ENCODE measurements at places on chromosomes 1 and 21. TPM values are rescaled to one million over a fixed set of nuclear protein-coding genes. Genes with fewer than 3 reads are reported as not detected.

DNA sequence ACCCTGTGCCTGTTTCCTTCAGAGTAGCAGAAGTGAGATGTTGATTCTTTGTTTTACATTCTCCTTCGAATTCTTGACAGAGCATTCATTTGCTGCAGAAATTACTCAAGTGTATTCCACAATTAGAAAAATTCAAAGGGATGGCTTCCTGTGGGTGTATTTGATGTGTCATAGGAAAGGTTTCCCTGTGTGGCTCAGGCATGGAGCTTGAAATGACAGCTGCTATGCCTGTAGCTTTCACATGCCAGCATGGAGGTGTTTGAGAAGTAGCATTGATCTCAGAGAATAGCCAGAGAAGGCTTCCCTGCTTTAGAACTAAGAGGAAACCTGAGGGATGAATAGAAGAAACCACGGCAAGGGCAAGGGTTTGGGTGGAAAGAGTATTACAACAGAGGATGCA is 317.2 kb upstream of the DEPDC1 start:
- no peak for DNase-seq

- no peak for DNase-seq
Observed at GRCh38 chr1:43786201-43786958, 79.0 kb downstream of the ST3GAL3 start.

The NHLH1 gene
- not detected for polyA plus RNA-seq

DNA sequence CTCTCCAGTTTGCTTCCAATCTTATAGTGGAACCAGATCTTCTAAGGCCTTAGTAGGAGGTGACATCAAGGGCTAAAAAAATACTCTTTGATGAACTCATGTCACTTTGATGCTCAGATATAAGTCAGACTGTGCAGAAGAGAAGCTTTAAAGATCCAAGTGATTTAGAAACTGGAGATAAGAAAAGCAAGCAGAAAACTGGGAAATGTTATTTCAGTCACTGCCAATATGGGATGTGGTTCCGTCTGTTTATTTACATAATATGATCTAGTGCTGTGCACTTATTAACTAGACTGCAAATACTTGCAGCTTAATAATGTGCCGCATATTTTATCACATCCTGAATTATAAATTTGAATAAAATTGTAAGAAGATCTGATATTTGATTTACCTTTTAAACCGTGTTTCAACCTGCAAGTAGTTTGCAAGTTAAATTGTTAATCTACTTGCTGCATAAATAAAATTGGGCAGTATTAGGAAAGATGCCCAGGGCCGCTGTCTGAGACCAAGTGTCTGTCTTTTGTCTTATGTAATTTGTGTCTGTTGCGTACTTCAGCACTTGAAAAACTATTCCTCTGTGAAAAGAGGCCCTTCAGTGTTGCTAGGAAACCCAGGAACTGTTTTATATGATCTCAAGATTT is 29.6 kb downstream of the CXADR start:
- DNase-seq = no peak

- no peak for DNase-seq
Observed at GRCh38 chr1:212922016-212922415, 28.3 kb upstream of the VASH2 start.

- no peak for DNase-seq
Observed at GRCh38 chr1:160491017-160491416, 32.0 kb downstream of the SLAMF6 start.

GRCh38 chr1:54255026-54255702 is 55.2 kb downstream of the MRPL37 start:
- no peak for DNase-seq

DNA sequence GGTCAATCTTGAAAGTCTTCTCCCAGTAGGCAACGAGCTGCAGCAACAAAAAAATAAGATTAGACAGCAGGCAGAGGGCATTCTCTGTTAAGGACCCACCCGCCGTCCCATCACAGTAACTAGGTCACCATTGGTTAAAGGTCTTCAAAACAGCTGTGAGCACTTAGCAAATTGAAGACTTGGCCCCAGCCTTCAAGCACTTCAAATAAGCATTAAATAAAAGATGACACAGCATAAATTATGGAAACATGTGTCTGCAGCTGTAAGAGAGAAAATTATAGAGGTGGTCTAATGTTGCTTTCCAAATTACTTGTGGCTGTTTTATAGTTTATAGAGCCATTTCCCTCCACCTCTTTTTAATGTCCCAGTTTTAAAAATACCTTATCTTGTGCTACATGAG is 61.2 kb downstream of the VANGL1 start:
- DNase-seq = no peak

The CFHR2 gene
- polyA plus RNA-seq = not detected

The EDARADD gene
- not detected for polyA plus RNA-seq

The C8B gene
- polyA plus RNA-seq = not detected

DNA sequence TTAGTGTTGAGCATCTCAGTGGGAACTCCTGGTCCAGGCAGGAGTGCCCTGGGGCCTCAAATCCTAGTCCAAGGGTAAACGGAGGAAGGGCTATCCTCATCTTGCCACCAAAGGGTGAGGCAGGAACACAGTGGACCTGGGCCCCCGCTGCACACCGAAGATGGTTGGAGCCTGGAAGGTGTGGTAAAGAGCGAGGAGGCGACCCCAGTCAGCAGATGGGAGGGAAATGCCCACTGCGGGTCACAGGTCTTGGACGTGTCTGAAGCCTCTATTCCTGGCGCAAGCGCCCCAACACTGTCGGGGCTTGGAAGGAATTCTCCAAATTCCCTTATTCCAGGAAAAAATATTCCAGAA is 38.5 kb upstream of the SYNC start:
- no peak for DNase-seq

- DNase-seq = peak; percentile 44
Observed at GRCh38 chr1:183633676-183634343, 1.8 kb downstream of the ARPC5 start.

DNA sequence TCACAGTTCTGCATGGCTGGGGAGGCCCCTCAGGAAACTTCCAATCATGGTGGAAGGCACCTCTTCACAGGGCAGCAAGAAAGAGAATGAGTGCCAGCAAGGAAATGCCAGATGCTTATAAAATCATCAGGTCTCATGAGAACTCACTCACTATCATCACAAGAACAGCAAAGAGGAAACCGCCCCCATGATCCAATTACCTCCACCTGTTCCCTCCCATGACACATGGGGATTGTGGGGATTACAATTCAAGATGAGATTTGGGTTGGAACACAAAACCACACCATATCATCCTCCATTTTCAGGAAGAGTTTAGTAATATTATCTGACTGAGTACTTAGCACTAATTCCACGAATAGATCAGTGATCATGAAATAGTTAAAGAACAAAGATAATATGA is 244.2 kb downstream of the LMO4 start:
- DNase-seq = no peak

- no peak for DNase-seq
Observed at GRCh38 chr1:203839081-203839480, 22.3 kb upstream of the SNRPE start.

The GBP4 gene
- 32.4 TPM for polyA plus RNA-seq

DNA sequence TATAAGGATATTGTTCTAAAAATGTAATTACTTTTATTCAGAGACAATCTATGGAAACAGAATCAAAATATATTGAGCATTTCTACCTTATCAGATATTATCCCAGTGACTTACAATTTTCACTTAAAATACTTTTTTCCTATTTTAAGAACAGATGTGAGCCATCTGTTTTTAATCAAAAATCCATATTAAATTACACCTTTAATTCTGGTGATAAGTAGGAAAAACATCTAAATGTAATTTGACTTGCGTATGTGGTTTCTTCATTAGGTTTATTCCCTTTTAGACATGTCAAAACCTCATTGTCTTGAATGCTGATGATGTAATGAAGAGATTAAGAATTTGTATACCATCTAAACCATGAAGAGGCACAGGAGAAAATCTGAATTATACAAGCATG is 1118.8 kb upstream of the TMPRSS15 start:
- DNase-seq = no peak

- no peak for DNase-seq
Observed at GRCh38 chr21:17869115-17869514, 50.0 kb upstream of the C21orf91 start.

The MARCKSL1 gene
- 179 TPM for polyA plus RNA-seq

DNA sequence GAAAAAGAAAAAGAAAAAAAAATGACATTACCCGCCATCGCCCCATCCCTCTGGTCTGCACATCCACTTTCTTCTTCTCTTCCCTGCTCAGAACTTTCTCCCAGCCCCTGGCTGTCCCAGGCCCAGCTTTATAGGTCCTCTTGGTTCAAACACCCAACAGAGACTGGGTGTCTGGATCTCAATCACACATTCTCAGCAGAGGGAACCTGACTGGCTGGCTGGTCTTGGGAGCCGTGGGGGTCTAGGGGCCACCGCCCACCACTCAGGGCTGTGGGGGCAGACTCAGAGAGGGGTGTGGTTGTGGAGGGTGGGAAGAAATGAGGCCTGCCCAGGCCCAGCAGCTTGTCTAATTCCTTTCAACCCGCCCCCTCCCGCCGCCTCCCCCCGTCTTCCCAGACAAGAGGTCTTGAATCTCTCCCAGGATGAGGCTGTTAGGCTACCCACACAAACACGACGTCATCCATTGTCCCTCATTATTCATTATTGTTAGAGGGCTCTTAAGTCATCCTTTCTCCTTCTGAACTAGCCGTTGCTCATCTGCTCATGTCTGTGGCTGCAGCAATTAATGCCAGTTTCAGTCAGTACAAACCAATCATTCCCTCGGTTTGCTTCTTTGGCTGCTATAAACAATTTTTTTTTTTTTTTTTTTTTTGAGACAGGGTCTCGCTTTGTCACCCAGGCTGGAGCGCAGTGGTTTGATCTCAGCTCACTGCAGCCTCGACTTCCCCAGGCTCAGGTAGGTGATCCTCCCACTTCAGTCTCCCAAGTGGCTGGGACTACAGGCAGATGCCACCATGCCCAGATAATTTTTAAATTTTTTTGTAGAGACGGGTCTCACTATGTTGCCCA is 40.6 kb upstream of the CLIC4 start:
- no peak for DNase-seq

GRCh38 chr1:226633541-226634165 is 85.1 kb downstream of the STUM start:
- DNase-seq = no peak

- no peak for DNase-seq
Observed at GRCh38 chr1:1336446-1336845, 5.4 kb downstream of the TAS1R3 start.

GRCh38 chr1:153959454-153959853 is 1.0 kb upstream of the CRTC2 start:
- DNase-seq = no peak

The GUCA2A gene
- polyA plus RNA-seq = not detected

The PRAMEF9 gene
- not detected for polyA plus RNA-seq

The ZNF683 gene
- polyA plus RNA-seq = not detected

GRCh38 chr1:152313970-152314369 is 11.1 kb downstream of the FLG start:
- DNase-seq = no peak

The ADAMTSL4 gene
- not detected for polyA plus RNA-seq

The SLAMF1 gene
- 32.9 TPM for polyA plus RNA-seq

Data from naive B cell (primary cell).